Adipocyte (in vitro differentiated cells): ENCODE measurements at places on chromosomes 3 and 15.

GRCh38 chr15:78174401-78174800 is 25.2 kb downstream of the IDH3A start:
- DNase-seq = no peak

DNA sequence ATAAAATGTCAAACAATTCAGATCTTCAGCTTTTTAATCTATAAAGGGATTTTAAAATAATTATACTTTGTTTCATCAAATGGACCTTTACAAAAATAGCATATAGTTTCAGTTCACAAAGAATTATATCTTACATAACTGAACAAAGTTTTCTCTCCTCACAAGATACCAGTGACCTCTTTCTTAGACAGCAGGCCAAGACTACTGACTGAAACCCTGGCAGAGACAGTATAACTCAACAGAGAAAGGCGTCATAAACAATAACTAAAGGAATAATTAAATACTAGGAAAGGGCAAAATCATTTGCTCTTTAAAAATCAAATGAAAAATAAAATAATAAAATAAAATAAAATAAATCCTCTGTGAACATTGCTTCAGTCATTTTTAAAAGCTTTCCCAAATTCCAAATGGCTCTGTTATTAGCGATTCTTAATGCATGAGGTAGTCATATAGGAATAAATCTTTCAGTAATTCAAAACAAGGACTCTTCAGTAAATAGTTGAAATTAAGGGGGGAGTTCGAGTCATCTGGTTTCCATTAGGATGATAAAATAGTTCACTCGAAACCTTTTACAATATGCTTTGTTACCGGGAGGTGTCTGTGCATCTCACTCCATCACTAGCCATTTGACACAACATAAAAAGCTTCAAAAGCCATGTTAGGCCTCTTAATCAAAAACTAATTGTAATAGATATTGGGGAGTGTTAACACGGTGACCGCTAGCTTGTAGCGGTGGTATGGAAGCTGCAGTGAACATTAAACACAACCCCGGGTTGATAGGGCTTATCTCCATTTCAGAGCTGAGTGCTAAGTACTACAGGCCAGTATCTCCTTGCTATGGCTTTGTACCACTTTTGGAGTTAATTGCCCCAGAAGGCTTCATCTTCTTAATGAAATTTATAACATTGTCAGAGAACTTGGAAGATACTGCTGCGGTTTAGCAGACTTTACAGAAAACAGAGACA is 142.9 kb upstream of the NR2F2 start:
- no peak for DNase-seq

DNA sequence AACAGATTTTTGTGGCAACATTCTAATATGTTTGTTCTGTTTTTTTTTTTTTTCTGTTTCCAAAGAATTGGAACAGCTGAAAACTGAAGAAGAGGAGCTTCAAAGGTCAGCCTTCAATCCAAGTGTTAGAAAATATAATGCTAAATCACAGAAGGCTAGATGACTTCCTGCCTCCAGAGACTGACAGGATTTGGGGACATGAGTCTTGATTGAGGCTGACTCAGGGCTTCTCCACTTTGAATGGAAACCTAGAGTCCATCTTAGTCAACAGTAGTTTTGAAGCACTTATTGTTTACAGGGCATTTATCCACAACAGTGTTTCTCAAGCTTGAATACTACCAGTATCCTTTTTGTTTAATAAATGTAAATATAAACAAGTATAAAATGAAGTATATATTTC is 44.5 kb upstream of the RAD51 start:
- DNase-seq = no peak

DNA sequence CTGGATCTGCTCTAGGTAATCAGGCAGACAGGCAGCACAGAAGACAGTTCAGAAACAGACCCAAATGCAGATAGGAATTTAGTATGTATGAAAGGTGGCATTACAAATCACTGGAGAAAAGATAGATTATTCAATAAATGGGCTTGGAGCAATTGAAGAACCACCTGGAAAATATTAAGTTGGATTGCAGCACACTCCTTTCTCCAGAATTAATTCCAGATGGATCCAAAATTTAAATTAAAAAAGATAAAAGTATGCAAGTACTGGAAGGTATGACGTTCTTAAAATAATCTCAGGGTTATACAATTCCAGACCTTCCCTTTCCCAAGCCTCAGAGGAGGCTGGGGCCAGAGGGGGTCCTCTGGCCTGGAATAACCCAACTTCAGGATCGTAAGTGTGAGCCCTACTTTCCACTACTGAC is 32.5 kb downstream of the HRH1 start:
- DNase-seq = peak; percentile 87

GRCh38 chr15:89364741-89365450 is 30.3 kb upstream of the POLG start:
- no peak for DNase-seq

DNA sequence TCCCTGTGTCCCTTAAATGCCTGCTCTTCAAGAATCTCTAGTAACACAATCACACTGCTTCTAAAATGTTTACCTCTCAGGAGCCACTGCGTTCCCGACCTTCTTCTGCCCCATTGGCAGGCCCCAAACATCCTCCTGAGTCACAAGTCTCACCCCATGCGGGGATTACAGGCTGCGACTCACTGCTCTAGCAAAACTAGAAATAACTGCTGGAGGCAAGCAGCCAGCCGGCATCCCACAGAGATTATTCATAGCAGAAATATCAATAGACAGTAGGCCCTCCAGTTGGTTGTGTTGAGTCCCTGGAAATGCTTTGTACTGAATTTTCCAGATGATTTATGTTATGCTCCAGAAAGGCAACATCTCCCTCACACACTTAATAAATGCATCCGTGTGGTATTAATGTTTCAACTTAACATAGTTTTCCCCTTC is 64.8 kb downstream of the RFTN1 start:
- DNase-seq = peak; percentile 95

DNA sequence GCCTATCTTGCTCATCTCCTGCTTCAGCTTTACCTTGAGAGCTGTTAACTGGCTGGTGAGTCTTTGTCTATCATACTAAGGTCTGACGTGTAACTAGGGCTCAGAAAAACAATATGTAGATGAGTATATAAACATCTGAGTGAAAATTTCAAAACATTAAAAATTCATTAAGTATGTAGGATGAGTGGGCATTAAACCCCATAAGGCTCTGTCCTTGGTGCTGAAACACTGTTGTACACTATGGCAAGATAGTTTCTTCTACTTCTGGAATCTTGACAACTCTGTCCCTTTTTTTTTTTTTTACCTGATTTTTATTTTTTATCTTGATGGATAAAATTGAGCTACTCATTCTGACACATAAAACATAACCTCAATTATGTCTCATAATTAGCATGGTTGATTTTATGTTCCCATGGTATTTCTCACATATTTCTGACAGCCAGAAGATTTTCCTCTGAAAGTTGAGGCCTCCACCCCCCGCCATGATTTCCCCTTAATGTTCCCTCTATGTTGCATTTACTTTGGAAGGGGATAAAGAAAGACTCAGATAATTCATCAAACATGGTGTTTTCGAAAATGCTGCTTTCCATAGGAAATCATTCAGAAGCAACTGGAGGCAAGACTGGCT is 54.3 kb downstream of the DGKG start:
- DNase-seq = peak; percentile 69

DNA sequence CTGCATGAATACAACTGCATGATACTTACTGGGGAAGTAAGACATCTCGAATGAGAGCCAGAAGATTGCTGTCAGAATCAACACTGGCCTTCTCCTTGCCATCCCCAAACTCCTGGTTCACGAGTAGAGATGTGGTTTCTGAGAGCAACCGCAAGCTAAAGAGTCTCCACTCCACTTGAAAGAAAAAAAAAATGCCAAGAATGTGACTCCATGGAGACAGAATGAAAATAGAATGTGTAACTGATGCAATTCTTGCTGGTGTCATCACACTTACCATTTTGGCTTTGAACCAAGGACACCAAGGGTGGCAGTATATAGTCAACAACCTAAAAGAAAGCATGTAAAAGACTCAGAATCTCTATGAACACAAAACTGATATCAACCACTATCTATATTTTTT is 280.4 kb downstream of the ULK4 start:
- DNase-seq = peak; percentile 94

GRCh38 chr15:75695220-75695619 is 17.4 kb downstream of the CSPG4 start:
- DNase-seq = no peak

DNA sequence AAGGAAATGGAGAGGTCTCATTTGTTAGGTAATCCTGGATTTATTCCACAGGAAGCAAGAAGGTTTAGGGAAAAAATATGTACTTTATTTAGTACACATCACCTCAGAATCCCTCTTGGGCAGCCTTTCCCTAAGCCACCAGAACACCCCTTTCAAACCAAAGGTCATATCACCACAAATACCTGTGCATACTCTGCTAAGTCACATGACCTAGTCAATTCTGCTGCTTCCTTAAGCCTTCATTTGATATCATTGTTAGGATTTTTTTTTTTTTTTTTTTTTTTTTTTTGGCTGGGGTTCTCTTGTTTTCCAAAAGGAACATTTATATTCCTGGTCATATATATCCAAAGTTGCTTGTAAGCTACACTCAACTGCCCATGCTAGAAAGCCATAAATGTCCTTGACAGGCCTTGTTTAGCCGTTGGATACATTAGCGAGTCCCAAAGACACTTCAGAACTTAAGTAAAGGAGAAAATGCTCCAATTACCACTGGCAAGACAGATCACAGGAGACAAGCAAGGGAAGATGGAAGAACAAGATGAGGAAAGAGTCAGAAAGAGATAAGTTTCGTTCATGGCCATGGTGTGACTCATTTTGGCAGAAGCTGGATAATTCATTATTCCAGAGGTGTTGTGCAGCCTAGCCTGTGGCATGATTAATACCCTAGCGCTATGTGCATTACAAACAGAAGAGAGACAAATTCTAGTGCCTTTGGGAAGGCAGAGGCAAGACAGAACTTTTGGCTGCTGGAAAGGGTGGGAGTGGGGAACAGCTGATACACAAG is 155.6 kb upstream of the SLC2A2 start:
- DNase-seq = no peak

- DNase-seq = no peak
These were observed 447.3 kb upstream of the CNTN3 start for GRCh38 chr3:75061806-75062205.

DNA sequence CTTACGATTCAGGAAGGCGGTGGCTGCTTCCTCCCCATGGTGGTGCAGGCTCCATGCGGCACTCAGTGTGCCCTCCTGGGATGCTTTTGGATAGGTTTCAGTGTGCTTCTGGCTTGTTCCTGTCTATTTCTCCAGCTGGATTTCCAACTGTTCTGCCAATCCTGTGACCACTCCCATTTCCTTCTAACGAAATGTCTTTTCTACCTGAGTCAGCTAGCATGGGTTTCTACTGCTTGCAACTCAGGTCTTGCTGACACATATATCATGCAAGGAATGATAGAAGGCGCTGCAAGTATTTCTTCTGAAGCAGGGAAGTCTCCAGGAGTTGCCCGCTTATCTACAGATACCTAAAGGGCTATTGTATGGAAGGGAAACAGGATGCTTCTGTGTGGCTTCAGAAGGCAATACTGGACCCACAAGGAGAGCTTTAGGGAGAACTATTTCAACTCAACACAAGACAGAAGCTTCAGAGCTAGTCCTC is 244.4 kb downstream of the OPA1 start:
- DNase-seq = no peak

DNA sequence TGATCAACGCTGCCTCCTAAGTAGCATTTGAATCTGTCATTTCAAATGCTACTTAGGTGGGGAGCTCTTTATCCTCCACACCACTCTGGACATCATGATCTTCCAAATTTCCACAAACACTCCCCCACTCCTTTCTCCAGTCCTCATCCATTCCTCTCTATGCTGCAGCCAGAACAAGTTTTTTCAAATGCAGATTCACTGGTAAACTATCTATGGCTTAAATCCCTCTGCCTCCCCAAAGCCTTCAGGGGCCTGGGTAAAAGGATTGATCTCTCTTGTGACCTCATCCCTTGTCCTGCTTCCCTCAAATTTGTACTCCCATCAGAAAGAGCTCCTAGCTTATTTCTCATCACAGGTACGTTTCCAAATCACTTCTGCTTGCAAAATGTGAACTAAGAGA is 1.3 kb upstream of the AEN start:
- no peak for DNase-seq

DNA sequence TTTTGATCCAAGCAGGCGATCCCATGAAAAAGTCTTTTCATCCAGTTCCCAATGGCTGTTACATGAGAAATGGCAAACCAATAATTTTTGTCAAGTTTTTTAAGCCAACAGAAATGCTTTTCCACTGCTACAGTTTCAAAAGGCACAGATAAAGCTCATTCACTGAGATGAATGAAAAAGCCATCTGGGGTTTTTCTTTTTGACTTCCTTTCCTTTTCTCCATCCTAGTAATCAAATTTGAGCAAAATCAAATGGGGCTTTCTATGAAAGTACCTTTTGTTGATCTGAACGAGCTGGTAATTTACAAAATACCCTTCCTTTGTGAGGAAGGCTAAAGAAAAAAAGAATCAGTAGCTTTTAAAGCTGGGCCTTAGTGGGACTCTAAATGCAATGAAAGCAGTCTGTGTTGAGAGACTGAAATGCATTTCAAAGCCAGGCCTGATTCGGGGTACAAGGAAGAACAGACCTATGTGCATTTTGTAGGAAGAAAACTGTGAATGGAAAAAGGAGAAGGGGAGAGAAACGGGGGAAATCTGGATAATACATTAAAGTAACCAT is 185.2 kb upstream of the DNAJC19 start:
- no peak for DNase-seq

DNA sequence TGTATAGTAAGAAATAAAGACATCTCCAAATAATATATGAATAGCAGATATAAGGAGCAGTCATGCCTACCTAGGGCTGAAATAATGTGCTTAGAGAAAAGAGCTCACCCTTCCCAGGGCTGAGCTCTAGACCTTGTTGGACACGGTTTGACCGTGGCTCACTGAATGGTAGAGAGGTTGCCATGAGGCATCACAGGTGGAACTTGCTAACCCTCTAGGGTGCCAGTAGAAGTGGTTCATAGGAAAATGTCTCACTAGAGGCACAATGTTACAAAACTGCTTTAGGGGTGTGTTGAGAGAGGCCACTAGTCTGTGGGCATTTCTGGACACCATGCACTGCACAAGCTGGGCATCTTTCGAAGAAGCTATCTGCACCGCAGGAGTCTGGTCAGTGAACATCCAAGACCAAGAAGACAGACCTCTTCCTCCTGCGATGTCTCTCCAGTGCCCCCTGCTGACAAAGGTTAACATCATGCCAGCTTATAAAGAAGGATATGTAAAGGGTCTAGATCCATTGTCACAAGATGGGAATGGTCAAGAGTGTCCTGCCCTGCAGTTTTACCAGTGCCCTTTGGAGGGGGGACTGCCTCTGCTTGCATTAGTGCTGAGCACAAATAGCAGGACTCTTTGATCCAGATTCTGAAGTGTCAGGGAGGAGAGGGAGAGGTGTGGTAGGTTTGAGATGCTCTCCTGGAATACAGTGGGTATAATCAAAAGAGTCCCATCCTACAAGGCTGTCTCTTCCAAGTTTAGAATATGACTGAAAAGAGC is 266.8 kb downstream of the ZNF385D start:
- DNase-seq = peak; percentile 88
